Nucleus accumbens (tissue), 56 donors: ENCODE measurements at places on chromosomes 2 and 18.

- DNase-seq = no peak
These were observed 88.5 kb downstream of the KLF7 start for GRCh38 chr2:207077266-207077665.

DNA sequence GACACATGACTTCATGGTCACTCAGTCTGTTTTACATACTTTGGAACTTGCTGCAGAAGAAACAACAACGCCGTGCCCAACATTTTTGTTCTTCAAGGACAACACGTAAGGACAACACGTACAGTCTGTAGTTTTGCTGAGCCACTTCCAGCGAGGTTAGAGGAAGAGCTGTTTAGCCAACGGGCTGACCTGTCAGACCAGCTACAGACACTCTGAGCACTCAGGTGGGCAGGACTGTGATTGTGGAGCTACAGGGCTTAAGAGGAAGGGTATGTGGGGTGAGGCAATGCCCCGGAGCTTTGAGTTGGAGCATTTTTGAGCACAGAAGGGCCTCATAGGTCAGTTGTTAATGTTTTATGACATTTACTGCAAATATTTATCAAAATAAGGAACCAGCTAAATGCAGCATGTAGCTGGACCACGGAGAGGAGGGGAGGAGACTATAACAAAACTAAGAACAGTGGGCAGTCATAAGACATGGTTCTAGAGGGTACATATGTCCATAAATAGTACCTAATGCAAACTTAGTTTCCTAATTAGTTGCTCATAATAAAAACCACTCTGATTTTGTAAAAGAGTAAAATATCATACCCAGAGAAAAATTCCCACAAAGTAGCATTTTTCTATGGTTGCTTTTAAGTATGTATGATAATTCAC lies 26.3 kb upstream of the NPC1 start:
- no peak for DNase-seq

- DNase-seq = no peak
These were observed 256.4 kb upstream of the NETO1 start for GRCh38 chr18:73124175-73124574.

GRCh38 chr2:15630121-15630977 lies 38.7 kb downstream of the DDX1 start:
- no peak for DNase-seq

- DNase-seq = no peak
These were observed 16.6 kb upstream of the ASPRV1 start for GRCh38 chr2:69977906-69978482.

DNA sequence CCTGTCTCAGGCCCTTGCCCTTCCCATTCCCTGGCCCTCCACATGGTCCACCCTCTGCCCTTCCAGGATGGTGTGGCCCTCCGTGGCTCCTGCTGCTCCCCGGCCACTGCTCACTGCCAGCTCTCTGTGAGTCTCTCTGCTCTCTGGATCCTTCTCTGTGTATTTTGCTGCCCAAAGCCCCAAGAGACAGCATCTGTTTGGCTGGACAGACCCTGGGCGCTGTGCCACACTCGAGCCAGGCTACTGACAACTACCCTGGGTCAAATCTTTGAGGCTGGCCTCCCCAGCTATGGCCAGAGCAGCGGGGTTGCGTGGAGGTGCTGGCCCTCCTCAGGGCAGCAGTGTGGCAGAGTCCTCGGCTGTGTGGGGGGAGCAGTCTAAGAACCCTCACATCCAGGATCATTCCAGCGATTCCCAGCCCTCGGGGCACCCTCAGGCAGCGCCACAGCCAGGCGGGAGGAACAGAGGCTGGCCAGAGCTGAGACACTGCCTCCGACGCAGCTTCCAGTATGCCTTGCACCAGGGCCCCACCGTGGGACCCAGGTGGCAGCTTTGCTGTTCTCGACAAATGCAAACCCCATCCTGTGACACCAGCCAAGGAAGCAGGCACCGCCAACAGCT lies 139.4 kb upstream of the GLI2 start:
- peak; percentile 19 for DNase-seq

- no peak for DNase-seq
These were observed 73.8 kb downstream of the RIF1 start for GRCh38 chr2:151483546-151483945.

GRCh38 chr2:236936446-236936940 lies 149.2 kb upstream of the COPS8 start:
- DNase-seq = no peak

DNA sequence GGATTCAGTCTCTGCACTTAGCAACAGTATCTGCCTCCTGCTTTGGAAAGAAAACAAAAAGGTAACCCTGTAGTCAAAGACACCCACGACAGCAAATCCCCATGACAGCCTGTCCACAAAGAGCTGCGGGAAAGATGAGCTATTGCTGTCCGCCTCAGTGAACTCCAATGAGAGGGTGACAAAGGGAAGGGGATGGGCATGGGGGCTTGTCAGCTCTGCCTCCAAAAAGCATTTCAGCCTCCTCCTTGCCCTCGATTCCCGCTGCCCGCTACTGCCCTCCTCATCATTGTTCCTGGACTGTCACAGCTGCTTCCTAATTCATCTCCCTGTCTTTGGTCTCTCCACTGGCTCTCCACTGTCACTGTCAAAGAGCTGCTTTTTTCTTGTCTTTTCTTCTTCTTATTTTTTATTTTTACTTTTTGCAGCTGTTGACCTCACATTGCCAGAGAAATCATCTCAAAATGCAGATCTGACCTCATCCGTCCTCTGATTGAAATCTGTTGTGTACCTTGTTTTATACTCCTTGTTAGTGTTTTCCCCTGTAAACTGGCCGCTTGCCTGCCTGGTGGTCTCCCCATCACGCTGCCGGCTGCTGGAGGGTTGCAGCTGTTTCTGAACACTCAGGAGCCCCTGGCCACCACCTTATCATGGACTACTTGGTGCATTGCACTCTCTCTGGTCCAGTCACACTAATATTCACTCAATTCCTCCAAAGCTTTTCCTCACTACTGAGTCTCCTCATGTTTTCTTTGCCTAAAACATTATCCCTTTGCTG lies 7.9 kb upstream of the E2F6 start:
- DNase-seq = no peak

DNA sequence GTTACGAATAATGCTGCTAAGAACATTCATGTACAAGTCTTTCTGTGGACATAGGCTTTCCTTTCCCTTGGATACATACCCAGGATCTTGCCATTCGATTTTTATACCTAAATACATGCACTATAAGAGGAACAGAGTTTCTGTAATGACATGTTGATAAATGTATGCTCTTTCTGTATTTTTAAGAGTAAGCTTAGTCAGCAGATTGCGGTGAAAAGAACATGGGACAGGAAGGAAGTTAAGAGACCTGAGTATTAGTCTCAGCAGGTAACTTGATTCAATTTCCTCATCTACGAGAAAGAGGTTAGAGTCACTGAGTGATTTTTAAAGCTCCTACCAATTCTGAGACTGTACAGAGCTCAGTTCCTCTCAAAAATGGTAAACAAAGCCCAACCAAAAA lies 2.6 kb upstream of the TLK1 start:
- DNase-seq = no peak

DNA sequence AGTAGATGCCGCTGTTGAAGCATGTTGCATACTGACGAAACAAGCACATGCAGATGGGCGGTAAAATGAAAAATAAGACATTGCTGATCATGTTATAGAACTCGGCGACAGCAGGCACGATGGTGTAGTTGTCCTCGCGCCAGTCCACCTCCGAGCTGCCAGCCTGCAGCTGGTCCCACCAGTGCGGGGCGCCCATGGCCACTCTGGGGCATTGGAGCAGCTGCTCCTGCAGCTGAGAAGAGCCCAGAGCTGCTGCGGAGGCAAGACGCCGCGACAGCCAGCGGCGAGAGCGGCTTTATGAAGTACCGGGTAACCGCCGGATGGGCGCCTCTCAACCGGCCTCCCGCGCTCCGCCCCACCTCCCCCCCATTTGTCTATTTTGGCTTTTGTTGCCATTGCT lies 32.6 kb upstream of the ADAM23 start:
- no peak for DNase-seq

- DNase-seq = no peak
These were observed 296 bp downstream of the TTC21B start for GRCh38 chr2:165953306-165953654.

DNA sequence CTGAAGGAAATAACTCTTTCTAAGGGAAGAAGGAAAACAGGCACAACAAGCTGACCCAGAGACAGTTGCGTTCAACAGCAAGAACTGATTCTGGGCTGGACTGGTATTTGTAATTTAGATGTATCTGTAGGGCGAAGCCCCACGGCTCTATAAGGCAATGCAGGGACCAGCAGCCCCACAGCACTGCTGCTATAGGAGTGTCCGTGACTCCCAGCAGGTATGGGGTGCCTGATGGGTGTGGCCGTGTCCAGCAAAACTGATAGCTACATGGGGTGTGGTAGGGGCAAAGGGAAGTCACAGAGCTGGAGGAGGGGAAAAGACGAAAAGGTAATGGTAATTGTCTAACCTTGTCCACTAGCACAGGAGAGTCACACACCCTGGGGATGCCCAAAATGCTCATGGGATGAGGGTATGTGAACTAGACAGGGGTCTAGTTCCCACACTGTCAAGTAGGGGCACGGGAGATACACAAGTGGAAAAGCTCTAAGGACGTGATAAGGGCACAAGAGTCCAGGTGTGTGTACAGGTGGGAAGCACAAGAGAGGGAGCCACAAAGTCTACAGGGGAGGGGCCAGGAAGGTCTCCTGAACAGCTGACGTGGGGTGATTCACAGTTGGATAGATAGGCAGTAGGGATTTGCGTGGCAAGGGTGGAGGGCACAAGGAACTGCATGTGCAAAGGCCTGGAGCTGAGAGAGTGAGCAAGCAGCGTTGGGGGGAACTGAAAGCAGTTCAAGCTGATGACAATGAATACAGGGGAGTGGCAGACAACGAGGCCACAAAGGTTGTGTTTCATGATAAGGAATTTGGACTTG lies 48.5 kb upstream of the ASPRV1 start:
- no peak for DNase-seq

DNA sequence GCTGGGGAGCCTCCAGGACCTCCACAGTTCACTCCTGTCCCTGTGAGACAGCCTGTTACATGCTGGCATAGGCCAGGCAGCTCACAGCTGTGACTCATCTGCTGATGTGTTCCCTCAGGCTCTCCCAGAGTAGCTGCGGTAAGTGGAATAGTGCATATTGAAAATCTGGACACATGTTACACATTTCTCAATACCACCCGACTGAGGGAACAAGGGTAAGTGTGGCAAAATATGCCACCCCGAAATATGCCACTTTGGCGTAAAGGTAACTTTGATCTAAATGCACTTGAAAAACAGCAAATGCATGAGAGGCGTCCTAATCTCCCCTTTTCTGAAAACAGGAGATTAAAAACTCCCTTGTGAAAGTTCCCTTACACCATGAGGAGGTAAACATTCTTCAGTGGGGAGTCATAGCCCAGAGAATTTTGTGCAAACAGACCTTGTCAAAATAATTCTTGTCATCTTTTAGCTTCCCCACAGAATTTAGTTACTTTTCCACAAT lies 557.9 kb downstream of the CCDC85A start:
- no peak for DNase-seq

DNA sequence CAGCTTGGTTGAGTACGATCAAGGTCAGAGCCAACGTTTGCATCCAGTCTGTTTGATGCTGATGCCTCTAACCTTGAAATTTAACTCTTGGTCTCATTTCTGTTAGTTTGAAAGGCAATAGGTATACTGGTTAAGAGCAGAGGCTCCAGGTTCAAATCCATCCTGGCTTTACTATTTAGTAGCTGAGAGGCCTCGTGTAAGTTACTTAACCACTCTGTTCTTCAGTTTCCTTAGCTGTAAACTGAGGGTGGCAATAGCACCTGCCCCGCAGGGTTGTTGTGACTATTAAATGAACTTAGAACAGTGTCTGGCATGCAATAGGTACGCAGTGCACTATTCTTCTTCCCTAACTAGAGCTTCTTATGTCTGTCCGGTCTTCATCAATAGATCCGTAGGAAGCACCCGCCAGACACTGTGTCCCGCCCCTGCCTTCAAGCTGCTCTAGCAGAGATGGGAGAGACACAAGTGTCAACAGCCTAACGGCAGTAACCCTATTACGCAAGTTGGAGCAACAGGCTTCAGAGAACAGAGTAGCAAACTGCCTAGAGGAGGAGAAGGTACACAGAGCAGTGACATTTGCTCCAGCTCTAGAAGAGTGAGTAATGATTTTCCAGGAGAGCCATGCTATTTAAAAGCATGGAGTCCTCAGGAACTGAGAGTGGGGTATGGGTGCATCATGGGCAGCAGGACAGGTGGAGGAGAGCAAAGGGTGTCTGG lies 62.7 kb upstream of the ST3GAL5 start:
- DNase-seq = no peak

- no peak for DNase-seq
These were observed 369.6 kb upstream of the NRXN1 start for GRCh38 chr2:51401546-51401945.

DNA sequence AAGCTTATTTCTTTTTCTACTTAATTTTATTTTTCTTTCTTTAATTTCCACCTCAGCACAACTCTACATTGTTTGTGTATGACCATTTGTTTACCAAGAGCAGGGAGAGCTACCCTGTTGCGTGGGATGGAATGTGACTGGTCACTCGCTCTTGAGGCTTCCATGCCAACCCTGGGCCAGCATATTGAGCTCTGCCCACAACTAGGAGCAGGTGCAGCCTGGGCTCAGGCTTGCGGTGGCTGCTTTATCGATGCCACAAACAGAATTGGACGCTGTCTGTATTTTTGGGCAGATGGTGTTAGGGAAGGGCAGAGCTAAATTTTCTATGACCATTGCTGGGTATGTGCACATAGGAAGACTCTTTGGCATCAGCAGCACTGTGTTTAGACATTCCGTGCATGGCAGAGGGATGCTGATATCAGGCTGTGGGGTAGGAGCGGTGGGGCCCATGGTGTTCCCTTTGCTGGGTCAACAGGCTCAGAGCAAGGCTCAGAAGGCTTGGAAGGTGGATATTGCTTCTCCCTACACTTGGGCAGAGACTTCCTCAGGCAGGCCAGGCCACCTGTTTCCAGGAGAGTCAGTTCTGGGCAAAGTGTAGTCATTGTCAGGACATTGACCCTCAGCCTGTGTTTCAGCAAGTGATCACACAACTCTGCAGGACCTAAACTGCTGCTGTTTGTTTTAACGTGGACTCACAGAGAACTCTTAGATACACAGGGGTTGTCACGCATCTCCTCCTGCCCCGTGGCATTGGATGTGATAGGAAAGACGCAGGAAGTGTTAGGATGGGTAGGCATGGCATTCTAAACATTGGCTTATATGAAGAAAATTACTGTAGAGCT lies 40.2 kb downstream of the TMEM182 start:
- no peak for DNase-seq

- no peak for DNase-seq
These were observed 595.5 kb upstream of the ID2 start for GRCh38 chr2:8086357-8086756.

GRCh38 chr2:169393068-169393590 lies 30.8 kb upstream of the LRP2 start:
- no peak for DNase-seq

GRCh38 chr2:43569921-43570320 lies 25.9 kb downstream of the THADA start:
- no peak for DNase-seq

DNA sequence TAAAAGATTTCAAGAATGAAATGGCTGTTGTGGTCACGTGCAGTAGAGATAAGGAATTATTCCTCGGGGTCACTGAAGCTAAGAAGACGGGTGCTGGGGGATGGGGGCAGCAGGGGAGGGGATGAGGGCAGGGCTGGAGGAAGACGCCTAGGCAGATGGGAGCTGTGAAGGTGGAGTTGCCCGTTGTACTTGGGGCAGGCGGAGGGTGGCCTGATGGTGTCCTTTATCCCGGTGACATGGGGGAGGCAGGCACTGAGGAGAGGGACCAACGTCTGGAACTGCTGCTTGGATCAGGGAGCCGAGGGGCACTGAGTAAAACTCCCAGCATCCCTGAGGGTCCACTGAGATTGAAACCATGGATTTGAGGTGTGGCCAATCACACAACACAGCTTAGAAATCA lies 64.9 kb downstream of the ZCCHC2 start:
- no peak for DNase-seq

- no peak for DNase-seq
These were observed 23.7 kb downstream of the PDIA6 start for GRCh38 chr2:10788855-10789254.
